ENCODE measurements at places on chromosomes 11 and 22.
A peak's percentile ranks its signal among the peaks of the same experiment; 100 is the strongest.

GRCh38 chr11:43907028-43907975 lies 26.7 kb downstream of the ALKBH3 start:
- no peak for DNase-seq

DNA sequence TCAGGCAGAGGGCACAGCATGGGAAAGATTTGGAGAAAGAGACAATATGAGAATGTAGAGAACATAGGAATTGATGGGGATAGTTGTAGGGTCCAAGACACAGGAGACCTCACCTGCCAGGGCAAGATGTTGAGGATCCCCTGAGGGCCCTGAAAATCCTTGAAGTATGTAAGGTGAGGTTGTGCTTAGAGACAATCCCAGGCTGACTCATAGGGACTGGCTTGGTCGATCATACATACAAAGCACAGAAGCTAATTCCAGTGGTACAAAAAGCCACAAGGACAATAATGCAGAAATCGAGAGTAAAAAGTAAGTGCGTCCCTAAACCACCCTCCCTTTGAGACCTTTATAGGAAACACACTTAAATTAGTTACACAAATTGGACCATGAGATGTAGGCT lies 468.2 kb downstream of the MIAT start:
- no peak for DNase-seq

DNA sequence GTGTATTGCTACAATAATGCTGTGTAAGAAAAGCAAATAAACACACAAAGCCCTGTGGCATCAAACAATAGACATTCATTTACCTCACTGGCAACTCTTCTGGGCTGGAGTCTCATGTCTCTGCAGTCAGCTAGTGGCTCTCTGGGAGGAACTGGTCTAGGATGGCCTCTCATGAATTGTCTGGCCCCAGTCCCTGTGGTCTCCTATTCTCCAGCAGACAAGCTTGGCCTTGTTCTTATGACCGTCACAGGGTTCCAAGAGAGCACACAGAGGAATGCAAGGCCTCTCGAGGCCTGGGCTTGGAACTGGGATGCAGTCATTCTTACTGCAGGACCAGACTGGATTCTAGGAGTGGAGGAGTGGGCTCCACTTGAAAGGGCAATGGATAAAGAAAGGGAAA lies 141.2 kb upstream of the NTM start:
- DNase-seq: no peak

GRCh38 chr11:3920148-3920852 lies 64.8 kb downstream of the STIM1 start:
- DNase-seq: peak; percentile 54

DNA sequence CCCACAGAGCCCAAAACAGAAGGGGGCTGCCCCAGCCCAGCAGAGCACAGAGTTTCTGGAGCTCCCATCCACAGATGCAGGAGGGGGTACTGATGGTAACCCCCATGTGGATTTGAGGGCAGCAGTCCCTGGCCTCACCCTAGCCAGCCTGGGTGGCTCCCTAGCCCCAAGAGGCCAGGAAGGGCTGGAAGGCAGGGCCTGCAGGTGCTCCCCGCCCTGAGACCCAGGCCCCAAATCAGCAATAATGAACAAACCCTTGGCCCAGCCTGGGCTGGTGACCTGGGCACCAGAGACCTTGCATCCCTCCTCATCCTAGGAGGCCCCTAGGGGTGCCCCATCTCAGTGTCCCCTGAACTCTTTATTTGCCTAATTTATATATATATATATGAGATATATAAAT lies 61.6 kb downstream of the MORC2 start:
- DNase-seq: no peak

All from ureter (tissue), 1 donor.